Liver (tissue), 10 donors: ENCODE measurements at places on chromosomes 5 and 9. TPM values are rescaled to one million over a fixed set of nuclear protein-coding genes. Genes with fewer than 3 reads are reported as not detected.

- no peak for DNase-seq
These were observed 16.6 kb downstream of the POU5F2 start for GRCh38 chr5:93724791-93725190.

The PCDHB1 gene
- not detected for total RNA-seq

The SV2C gene
- total RNA-seq = not detected

DNA sequence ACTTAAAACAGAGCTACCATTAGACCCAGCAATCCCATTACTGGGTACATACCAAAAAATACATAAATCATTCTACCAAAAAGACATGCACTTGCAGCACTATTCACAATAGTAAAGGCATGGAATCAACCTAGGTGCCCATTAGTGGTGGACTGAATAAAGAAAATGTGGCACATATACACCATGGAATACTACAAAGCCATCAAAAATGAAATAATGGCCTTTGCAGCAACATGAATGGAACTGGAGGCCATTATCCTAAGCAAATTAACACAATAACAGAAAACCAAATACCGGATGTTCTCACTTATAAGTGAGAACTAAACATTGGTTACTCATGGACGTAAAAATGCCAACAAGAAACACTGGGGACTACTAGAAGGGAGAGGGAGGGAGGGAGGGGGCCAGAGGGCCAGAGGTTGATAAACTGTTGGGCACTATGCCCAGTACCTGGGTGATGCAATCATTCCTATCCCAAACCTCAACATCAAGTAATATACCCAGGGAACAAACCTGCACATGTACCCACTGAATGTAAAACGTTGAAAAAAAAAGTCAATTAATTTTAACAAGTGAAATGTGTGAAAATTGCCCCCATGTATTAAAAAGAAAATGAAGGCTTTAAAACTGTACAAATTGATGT lies 24.5 kb upstream of the GPR150 start:
- DNase-seq = no peak

DNA sequence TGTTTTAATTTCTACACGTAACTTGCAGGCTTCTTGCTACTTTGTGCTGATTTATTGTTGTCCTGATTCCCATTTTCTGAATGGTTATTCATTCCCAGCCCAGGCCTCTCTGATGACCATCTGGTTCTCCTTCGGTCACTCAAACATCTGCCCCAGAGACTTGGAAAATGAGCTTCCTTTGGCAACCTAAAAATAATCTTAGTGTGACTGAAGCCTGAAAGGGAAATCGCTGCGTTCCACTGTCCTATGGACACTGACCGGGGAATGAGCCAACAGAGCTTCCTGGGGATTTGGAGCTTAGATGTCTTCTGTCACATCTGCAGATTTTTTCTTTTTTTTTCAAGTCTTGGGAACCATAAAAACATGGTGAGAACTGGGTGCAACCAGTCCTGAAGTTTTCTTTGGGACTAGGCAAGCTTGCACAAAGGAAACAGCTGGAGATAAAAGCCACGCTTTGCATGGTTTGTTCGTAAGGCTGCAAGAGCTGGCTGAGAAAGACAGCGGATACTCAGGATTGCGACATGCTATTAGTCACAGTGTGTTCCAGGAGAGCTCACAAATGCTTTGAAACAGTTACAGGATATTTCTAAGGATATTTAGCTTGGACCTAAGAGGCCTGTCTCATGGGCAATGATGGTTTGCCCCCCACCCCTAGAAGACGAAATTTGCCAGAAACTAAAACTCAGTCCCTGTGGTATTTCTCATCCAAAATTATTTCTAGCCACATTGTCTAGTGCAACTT lies 146.2 kb downstream of the GOLPH3 start:
- DNase-seq = no peak

The OMD gene
- 0.75 TPM for total RNA-seq

The PCDHAC2 gene
- 1.8 TPM for total RNA-seq

DNA sequence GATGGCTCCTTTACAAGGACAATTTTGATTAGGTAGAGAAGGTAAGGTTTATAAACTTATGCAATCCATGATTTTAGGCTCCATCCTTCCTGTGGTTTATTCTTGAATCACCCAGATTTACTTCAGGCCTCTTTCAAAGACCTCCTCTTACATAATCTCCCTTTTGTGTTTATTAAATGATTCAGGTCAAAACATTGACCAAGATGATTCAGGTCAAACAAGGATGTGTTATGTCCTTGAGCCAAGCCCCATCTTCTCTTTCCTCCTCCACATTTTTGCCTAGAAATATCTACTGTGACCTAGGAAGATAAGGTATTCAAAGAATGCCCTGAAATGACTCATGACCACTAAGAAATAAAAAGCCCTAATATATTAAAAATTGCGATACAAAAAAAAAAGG lies 31.8 kb upstream of the TLR4 start:
- DNase-seq = no peak

GRCh38 chr9:13616491-13617035 lies 337.1 kb upstream of the MPDZ start:
- no peak for DNase-seq

DNA sequence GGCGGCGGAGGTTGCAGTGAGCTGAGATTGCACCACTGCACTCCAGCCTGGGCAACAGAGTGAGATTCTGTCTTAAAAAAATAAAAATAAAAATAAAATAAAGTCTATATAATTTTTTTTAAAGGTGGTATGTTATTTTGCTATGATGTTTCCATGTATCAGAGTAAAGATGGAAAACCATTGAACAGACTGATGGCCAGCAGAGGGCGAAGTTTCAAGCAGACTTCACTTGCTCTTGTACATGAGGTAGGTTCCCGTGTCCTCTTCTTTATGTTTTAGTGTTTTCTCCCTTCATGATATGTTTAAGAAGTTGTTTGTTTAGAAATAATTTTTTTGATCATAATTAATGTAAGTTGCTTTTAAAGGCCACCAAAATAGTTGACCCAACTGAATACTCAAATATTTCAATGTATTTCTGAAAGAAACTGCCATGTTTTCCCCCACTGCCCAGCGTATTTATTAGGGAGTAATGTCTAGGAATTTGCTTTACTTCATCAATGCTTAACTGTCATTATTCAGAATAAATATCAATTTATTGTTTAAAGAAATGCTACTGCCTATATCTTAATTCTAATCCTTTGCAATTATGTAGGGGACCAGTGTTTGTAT lies 146.4 kb downstream of the HACD4 start:
- peak; percentile 42 for DNase-seq

DNA sequence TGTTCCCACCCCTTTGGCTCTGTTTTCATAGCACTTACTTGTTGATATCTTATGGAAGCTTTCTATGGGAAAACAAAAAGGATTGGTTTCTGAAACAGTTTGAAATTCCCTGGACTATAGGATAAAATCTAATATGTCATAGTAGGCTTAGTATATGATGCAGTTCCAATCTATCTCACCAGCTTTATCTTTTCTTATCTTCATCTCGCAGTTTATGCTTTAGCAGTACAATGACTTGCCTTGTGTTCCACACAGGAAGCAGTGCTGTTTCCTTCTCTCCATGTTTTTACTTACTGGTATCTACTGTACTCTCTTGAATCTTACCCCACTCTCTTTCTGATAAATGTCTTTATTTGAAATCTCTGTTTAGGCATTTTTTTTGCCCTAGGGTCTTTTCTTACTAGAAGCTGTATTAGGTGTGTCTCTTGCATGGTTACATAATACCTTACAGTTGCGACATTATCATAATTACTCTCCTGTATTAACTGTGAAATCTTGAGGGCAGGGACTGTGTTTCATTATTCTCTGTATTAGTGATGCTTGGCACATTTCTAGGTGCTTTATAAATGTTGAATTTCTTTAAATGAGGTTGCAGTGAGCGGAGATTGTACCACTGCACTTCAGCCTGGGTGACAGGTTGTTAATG lies 76.3 kb downstream of the FOCAD start:
- no peak for DNase-seq

- DNase-seq = no peak
These were observed 570.7 kb downstream of the CAAP1 start for GRCh38 chr9:26321935-26322334.

The EPB41L4A gene
- 4.1 TPM for total RNA-seq

The TEX48 gene
- total RNA-seq = not detected

- no peak for DNase-seq
These were observed 5.9 kb downstream of the ALAD start for GRCh38 chr9:113395000-113395861.

The C5 gene
- total RNA-seq = 485 TPM

DNA sequence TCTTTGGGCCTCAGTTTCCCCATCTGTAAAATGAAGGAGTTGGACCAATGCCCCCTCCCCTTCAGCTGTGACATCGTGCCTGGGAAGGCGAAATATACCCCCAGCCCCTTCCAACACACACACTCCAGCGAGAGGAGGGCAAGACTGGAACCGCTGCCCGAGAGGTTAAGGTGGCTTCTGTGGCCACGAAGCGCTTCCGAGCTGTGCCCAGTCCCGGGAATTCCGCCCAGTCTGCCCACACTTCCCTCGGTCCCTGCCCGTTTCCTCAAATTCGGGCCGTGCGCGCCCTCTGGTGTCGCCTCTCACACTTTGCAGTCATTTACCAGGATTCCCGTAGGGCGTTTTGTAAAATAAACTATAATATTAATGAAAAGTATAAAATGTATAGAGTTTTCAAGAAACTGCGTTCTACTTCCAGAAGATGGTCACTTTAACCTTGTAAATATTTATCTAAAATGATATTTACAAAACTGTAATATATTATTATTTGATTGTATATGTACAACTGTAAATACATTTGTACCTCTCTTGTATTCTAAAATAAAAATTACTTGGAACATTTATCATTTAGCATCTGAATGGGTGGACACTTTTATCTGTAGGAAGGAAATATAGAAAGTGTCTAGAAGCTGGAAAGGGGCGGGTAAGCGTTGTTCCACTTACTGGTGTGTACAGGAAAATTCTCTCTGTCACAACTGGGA lies 11.0 kb upstream of the EXOSC2 start:
- peak; percentile 68 for DNase-seq

- no peak for DNase-seq
These were observed 20.2 kb upstream of the MTMR12 start for GRCh38 chr5:32332966-32333365.

GRCh38 chr5:28896949-28897348 lies 1858.6 kb upstream of the CDH9 start:
- no peak for DNase-seq

DNA sequence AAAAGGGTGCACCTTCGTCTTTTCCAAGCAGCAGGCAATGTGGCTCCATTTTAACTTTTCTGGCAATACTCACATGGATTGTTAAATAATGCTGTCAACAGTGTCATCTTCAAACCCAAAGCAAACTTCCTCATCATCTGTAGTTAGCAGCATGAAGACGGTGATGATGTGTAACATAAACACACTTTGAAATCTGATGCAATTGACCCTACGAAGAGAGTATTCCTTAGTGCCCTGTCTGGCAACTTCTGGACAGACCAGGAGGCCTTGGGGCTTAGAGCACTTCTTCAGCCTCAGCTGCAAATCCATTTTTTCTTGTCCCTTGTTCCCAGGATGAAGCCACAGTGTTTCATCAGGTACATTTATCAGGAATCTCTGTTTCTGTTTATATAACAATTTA lies 149.1 kb downstream of the GHR start:
- DNase-seq = no peak

DNA sequence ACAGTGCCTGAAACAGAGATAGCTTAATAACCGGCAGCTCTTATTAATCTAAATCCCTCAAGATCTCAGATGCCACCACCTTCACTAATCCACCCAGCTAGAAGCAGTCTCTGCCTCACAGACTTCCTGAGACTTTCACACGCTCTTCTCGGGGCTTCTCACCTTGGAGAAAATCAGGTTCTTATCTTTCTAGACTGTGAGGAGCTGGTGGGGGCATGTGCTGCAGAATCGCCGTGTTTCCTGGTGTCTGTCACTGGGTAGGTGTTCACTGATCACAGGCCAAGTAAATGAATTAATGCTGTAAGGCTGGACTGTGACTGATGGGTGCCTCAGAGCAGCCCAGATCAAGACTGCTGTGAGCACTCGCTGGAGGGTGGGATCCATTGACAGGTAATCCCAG lies 101.7 kb downstream of the PSD2 start:
- DNase-seq = no peak
